Hypothalamus (tissue), 51 donors: ENCODE measurements at places on chromosomes 6 and 20.

DNA sequence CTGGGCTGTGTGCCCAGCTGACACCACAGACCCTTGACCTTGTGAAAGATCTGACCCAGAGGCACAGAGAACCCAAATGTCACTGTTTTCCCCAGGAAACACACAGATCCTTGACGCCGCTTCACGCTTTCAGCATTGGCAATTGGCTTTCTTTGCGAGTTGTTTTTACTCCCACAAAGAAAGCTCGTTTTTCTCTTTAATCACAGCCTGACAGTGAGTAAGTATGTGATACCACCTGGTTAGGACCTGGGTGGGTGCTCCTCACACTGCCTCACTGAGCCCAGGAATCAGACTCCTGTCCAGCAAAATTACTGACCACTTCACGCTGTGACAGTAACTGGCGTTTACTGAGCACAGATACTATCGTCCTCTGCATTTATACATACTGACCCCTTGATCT is 13.0 kb downstream of the RPL10A start:
- DNase-seq = no peak

DNA sequence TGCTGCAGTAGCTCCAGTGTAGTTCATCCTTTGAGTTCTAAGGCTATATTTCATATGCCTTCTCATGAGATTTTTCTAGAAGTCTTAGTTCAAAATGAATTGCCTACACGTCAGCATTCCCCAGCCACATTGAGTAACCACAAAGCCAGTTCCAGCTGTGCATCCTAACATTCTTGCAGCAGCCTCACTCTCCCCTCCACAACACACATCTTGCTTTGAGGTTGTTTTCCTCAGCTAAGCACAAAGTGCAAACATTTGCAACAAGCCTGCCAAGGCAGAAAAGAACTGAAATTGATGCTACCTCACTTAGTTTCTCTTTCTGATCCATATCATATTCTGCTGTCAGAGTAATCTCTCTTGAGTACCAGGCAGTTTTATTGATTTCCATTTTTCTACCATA is 160.7 kb upstream of the KCNQ5 start:
- DNase-seq = no peak

GRCh38 chr6:25219216-25219916 is 59.8 kb upstream of the CARMIL1 start:
- no peak for DNase-seq

- DNase-seq = no peak
Observed at GRCh38 chr6:7475081-7475480, 66.4 kb upstream of the DSP start.

GRCh38 chr6:154733183-154733625 is at the start of gene SCAF8:
Gene SCAF8, plus strand, starts transcription at chr6:154733416. Its CDS starts 485 bp downstream, at chr6:154733901.
- peak; percentile 83 for DNase-seq

- DNase-seq = no peak
Observed at GRCh38 chr6:104700371-104701185, 159.1 kb downstream of the HACE1 start.

- no peak for DNase-seq
Observed at GRCh38 chr6:155328539-155329459, 14.5 kb upstream of the TFB1M start.
